ENCODE measurements at places on chromosomes 3 and 15.
A peak's percentile ranks its signal among the peaks of the same experiment; 100 is the strongest.

DNA sequence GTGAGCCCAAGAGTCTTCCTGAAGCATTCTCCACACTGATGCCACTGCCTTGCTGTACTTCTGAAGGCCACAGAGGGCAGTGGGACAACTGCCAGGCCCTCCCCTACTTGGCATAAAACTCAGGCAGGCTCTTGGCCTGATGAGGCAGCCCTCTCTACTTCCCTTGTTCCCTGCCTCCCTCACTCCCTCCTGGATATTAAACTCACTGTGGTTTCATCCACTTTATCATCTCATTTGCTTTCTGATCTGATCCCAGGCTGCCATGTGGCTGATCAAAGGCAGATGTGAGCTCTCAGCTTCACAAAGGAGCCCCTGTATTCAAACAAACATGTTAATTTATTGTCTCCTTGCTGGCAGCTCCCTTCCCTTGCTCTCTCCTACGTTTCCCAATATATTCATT is 533.5 kb downstream of the IGSF11 start:
- DNase-seq, result peak; percentile 15

DNA sequence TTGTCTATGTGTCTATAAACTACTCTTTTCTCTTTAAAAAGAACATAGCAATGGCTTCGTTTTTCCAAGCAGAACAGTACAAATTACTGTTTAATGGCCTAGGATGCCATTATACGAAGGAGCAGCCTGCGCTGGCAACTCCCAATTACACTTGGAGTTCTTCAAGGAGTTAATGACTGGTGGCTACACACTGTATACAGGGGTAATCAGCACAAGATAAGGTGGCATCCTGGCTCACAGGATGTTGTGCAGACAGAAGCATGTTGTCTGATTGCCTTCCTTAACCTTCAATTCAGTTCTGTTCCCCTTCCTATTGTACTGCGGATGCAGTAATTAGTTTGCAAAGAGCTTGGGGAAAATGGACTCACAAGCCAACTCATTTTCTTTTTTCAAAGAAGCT is 250.7 kb upstream of the ROBO2 start:
- no peak for DNase-seq

DNA sequence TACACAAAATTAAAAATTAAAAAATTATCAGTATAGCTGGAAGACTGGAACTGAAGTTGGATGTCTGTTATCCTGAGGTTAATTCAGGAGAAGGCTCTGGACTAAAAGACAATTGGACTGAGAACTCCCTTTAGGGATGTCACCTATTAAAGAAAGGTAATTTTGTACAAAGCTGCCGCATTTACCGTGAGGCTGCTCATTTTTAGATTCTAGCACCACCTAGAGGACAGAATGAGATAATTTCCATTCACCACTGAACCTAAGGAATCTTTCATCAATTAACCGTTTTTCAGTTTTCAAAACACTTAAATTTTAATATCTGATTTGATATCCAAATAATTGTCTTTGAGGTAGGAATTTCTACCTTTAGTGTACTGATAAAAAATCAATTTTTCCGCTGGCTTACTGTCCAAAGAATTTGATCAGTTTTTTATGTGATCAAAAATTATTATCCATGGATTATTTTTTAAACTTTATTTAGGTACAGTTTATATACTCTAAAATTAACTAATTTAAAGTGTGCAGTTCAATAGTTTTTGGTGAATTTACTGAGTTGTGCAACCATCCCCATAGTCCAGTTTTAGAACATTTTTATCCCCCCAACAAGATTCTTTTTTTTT is 106.7 kb upstream of the TNIK start:
- no peak for DNase-seq

DNA sequence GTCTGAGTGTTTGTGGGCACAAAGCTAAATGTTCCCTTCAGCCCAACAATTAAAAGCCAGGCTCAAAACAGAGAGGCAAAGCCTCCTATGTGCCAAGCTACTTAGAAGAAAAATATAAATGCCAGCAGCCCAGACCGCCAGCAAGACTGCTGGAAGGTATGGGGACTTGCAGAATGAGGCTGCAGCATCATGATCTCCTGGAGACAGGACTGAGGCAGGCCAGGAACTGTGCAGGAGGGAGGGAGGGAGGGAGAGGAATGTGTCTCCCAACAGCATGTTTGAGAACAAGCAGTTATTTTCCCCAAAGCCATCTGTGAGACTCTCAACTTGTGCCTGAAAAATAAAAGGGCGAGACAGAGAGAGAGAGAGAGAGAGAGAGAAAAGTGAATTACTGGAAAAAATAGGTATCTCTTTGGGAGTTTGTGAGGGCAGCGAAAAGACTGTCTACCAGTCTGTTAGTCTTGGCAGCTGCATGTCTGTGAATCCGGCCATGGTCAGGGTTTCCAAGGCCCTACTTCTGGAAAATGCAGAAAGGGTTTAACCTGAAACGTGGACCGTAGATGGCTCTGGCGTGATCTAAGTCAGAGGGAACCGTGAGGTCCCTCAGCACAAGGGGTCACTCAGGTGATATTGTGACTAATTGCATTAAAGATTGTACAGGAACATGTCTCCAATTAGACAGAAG is 139.7 kb upstream of the COL8A1 start:
- no peak for DNase-seq

- DNase-seq, result no peak
Measured at GRCh38 chr15:66145726-66146182, 107.8 kb downstream of the MEGF11 start.

DNA sequence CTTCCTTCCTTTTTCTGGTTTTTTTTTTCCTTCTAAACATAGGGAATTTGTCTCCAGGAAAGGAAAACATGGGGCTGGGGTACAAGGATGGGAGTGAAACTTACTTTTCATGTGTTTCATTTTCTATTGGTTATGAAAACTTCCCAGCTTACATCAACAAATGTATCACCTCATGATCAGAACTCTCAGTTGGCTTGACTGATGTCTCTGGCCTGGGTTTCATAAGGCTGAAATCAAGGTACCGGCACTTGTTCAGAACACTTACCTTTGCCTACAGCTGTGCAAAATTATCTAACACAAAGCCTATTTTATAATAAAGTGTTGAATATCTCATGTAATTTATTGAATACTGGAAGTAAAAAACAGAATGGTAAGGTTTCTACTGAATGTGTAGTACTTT is 91.8 kb upstream of the STT3B start:
- DNase-seq, result no peak

GRCh38 chr3:44029100-44029499 is 212.6 kb upstream of the TOPAZ1 start:
- DNase-seq, result no peak

- no peak for DNase-seq
Measured at GRCh38 chr3:128399221-128399915, 67.3 kb downstream of the DNAJB8 start.

DNA sequence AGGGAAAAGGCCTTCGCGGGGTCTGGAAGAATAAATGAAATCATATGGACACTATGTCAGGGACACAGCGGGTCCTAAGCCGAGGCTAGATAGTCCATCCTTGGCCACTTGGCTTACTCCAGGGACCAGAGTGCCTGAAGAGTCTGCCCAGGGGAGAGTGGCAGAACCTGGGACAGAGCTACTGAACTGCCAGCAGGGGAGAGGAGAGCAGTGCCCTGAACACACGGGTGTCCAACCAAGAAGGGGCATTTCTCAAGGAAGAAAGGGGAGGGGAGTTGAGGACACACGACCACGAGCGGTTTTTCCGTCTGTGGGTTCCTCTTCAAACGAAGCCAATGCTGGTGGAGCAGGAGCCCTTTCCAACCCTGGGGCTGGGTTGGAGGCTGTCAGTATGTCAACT is 1.0 kb downstream of the ACAN start:
- no peak for DNase-seq

GRCh38 chr15:55897560-55898336 is 95.7 kb downstream of the NEDD4 start:
- DNase-seq, result no peak

- DNase-seq, result no peak
Measured at GRCh38 chr3:121821421-121822199, 13.2 kb downstream of the IQCB1 start.

DNA sequence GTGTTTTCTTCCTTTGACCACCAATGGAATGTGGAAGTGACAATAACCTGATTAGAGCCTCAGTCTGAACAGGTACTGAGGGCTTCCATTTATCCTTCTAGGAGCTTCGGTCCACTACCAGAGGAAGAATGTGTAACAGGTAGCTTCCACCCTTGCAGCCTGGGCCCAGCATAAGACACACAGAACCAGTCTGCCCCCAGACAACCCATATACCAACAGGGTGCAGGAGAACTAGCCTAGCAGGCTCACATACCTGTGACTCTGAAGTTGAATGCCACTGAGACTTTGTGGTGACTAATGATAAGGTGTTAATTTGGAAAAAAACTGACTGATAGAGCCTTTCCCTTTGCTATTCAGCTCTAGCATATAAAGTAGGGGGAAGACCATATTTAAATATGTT is 166.2 kb downstream of the NEK10 start:
- DNase-seq, result no peak

DNA sequence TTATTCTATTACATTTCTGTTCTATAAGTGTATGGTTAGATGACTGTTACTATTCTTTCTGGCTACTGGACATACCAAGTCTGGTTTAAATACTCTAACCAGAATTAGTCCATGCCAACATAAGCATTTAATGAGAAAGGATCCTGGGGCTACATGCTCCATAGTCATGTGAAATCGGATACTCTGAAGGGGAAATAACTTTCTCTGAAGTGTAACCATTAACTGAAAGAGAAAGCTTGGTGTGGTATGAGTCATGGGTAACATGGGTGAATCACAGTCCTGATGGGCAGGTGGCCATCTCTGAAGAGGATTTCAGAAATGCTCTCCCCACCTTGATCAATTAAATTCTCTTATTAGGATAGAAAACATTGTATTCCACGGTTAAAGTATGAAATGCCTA is 69.4 kb downstream of the FHIT start:
- no peak for DNase-seq

GRCh38 chr3:156382458-156383346 is 172.2 kb downstream of the SSR3 start:
- no peak for DNase-seq

DNA sequence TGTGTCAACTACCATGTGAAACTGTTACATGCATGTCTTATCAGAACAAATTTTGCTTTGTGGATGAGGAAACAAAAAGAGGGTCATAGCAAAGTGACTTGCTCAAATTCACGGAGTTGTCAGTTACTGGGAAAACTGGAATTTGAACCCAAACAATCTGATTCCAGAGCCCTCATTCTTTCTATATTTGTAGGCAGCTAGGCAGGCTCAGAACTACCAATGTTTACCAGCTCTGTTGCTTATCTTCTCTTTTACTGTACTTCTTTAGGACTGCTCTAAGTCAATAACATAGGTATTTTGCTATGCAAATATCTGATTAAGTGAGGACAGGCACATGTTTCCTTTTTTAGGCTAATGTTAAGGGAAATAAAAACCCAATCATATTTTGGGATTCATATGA is 450.5 kb downstream of the ZPLD1 start:
- DNase-seq, result no peak

GRCh38 chr3:115162759-115163158 is 15.7 kb upstream of the ZBTB20 start:
- DNase-seq, result no peak

- no peak for DNase-seq
Measured at GRCh38 chr3:15280853-15281532, 51.4 kb downstream of the SH3BP5 start.

DNA sequence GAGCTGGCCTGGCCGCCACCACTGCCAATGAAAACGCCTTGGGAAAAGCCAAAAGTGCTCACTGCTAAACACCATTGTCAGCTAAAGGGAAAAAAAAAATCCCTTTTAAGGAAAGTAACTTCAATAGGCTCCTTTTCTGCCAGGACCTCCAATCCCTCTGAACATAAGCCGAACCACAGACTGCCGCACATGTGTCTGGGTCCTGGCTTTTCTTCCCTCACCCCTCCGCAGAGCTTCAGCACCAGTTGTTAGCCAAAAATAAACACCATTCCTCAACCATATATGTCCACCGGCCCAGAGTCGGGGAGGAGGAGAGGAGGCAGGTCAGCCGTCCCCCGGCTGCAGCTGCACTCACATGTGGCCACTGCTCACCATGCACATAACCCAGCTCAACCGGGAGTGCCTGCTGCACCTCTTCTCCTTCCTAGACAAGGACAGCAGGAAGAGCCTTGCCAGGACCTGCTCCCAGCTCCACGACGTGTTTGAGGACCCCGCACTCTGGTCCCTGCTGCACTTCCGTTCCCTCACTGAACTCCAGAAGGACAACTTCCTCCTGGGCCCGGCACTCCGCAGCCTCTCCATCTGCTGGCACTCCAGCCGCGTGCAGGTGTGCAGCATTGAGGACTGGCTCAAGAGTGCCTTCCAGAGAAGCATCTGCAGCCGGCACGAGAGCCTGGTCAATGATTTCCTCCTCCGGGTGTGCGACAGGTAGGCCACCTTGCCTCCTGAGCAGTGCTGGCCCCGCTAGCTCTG is at the start of gene FBXL22:
FBXL22 (plus strand) TSS at position 350 of the 753 bp plus-strand sequence; CDS start at position 356, 6 bp downstream.
- no peak for DNase-seq

GRCh38 chr3:5013021-5013906 is 34.0 kb downstream of the BHLHE40 start:
- DNase-seq, result no peak

DNA sequence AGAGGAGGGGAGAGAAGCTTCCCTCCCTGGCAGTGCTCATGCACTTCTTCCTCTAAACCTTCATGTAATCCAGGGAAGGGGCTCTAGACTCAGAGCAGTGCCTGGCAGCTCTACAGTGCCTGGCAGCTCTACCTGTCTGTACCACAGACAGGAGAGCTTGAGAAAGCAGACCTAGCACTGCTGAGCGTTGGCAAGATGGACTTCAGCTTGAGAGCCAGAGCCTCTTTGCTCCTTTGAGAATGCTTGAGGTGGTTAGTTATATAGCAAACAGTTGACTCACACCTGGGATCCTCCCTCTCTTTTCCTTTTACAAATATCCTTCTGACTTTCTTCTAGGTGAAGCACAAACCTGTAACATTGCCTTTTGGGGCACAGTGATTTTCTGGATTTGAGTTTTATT is 20.9 kb downstream of the FBXO22 start:
- no peak for DNase-seq

GRCh38 chr3:98623572-98624280 is 30.3 kb upstream of the CPOX start:
- DNase-seq, result no peak

DNA sequence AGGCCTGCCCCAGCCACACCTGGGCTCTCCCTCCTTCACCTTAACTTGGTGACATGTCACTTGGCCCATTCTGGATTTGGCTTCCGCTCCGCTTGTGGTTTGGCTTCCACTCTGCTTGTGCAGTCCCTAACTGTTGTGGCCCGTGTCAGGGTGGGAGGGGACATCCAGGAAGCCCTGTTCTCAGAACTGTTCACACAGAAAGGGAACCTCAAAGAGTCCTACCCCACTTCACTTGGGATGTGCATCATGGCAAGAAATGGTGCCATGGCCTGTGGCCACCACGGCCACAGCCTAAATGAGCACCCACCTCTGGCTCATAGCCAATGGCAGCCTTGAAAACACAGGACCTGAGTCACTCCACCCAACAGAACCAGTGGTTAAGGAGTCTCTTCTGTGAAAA is 63.4 kb downstream of the CYP19A1 start:
- no peak for DNase-seq

All from pancreas (tissue), 10 donors.